ENCODE measurements at places on chromosomes 3 and 15.

GRCh38 chr15:68376447-68377060 lies 55.4 kb downstream of the ITGA11 start:
- no peak for DNase-seq

- no peak for DNase-seq
Measured at GRCh38 chr3:129529436-129530210, 1.2 kb downstream of the RHO start.

DNA sequence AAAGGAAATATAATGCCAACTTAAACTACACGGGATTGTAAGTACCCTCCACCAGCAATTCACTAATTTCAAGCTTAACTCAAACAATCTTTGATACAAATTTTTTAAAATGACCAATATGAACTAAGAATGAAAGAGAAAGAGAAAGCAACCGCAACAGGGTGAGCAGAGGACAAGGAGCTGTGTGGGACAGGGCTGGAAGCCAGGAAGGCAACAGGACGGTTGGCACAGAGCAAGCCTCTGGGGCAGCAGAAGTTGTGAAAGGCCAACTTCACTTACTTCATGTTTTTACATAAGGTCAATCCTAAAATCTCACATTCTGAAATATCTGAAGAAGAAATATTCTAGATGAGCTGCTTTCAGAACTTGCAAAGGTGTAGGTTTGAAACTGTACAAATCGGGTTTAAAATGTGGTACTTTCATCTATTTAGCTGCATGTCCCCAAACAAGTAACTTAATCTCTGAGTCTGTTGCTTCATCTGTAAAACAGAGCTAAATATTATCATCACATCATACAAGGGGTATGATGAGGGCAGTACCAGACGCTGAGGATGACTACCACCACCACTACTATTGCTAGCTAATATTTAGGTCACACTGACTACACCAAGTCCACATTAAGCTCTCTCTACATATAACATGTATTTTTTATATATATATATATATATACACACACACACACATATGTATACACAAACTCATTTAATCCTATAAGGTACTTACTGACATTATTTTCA lies 101.7 kb downstream of the IGSF11 start:
- DNase-seq = no peak

DNA sequence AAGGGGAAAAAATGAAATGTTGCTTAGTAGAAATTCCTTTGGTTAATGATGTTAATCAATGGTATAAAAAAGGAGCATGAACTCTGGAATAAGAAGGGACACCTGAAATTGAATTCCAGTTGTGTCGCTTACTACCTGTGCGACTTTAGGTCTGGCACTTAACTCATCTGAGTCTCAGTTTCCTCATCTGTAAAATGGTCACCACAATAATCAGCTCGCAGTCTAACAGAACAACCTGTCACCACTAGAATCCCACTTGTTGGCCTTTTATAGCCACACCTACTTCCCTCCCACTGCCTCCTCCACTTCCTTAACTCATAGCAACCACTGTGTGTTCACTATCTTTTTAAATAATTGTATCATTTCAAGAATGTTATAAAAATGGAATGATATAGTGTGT lies 2.5 kb downstream of the PLAAT1 start:
- DNase-seq = no peak

DNA sequence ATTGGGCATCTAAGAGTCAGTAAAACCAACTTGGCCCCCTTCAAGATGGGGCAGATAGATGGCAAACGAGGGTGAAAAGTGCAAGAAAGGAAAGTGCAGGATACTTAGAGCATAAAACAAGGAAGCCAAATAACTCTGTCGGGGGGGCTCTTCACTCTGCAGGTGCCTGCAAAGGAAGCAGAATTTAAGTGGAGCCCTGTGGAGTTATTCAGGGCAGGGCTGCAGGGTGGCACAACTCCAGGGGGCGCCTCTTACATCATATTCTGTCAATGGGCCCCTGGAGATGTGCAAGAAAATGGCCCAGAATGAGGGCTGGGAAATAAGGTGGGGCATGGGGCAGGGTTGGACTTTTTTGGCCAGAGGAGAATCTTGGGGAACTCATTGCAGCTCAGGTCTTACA lies 69.7 kb downstream of the CD47 start:
- no peak for DNase-seq

- DNase-seq = no peak
Measured at GRCh38 chr3:116994351-116994879, 284.8 kb downstream of the TUSC7 start.

GRCh38 chr3:61980041-61980440 lies 393.3 kb downstream of the FEZF2 start:
- DNase-seq = no peak

DNA sequence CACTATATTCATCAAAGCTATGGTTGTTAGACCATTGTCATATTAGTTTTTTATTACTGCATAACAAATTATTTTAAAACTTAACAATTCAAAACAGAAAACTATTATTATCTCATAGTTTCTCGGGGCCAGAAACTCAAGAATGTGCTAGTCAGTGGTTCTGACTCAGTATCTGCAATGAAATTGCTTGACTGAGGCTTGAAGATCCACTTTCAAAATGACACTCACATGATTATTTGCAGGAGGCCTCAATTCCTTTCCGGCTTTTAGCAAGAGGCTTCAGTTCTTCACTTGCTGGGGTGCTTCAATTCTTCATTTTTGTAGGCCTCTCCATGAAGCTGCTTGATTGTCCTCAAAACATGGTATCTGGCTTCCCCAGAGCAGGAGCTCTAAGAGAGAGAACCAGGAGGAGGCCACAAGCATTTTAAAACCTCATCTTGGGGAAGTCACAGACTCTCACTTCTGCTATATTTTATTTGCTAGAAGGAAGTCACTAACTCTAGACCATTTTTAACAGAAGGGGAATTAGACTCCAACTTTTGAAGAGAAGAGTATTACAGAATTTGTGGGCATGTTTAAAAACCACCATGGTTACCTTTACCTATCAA lies 383.7 kb downstream of the MFSD1 start:
- no peak for DNase-seq

GRCh38 chr3:45037720-45038455 lies 11.8 kb downstream of the CLEC3B start:
- DNase-seq = peak; percentile 94

DNA sequence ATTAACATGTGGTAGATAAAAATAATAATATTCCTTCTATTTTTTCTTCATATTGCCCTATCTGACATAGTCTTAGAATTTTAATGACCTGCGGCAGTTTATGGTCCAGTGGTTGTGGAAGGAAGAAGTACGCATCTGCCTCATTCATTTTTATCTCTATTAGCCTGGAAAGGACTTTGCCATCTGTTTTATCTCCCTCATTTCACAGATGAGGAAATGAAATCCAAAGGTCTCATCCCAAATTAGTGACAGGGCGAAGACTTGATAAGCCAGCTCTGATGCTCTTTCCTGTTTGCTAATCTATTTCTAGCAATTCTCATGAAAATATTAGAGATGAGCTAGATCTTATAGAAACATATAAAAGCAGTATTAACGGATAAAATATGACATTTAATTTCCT lies 113.3 kb downstream of the KLHL25 start:
- DNase-seq = no peak

DNA sequence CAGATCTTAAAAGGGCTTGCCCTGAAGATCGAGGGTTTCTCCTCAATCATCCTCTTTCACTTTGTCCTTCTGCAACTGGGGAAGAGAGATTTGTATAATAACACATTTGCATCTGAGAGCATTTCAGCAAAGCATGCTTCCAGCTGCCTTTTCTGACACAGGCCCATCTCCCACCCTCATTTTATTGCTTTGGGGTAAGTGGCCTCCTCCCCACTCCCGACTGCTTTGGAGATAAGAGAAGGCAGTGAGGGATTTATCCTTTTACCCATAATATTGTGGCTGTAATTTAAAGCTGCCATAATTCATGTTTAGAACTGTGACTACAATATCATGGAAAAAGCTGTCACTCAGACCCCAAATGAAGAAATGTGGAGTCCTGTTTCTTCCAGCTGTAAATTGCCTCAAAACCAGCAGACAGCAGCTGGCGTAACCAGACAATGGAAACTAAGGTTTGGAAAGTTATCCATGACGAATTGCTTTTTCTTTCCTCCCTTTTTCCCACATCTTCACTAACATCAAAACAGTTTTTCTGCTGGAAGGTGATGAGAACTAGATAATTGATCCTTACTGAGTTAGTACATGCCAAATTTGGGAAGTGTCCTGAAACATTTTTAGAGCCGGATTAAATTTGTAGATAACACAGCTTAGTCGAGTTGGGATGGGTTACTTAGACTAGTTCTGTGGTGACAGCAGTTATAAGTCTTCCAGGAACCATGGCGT lies 104.2 kb upstream of the PFN2 start:
- DNase-seq = no peak

DNA sequence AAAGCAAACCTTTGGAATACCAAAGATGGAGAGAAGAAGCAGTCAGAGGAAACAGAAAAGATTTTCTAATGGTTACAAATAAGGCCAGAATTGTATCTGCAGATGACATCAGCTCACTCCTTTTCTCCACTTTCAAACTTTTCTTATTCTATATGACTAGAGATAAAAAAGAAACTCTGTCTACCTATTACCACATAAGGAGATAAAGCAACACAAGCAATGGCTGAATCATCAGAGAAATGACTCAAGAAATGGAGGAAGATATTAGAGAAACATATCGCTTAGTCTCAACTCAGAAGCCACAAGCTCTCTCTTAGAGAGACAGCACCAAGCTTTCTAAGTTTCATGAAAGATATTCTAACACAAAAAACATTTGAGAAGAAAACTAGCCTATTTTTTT lies 784.0 kb downstream of the ZPLD1 start:
- peak; percentile 53 for DNase-seq

DNA sequence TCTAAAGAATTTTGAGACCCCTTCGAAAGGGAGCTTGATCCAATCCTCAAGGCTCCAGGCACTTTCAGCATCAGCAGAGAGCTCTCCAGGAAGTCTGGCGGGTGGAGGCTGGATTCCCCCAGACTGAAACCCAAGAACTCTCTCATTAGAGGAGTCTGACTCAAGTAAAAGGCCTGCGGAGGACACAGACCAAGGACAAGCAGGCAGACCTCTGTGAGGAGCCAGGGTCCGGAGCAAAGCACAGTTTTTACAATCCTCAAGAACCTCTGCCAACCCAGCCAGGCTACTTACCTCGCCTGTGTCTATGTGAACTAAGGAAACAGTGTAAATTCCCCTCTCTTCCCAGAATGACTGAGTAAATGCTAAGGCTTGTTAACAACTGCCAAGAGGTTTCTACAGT lies 86.2 kb downstream of the FBN1 start:
- DNase-seq = peak; percentile 79

GRCh38 chr3:97952280-97952679 lies 20.0 kb downstream of the RIOX2 start:
- DNase-seq = peak; percentile 57

DNA sequence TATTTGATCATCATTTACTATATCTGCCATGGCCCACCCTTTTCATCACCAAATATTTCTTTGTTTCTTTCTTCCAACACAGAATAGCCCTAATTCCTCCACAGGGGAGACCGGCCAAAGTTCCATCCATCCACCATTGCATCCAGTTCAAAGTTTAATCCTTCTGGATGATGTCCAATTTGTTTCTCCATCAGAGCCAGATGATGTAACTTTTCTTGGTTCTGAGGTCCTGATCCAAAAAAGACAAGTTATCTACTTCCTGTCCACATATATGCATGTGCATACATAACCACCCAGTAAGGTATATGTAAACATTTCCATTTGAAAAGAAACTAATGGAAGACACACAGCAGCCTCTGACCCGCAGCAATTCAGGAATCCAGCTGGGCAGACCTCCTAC lies 237.3 kb downstream of the SHOX2 start:
- no peak for DNase-seq

DNA sequence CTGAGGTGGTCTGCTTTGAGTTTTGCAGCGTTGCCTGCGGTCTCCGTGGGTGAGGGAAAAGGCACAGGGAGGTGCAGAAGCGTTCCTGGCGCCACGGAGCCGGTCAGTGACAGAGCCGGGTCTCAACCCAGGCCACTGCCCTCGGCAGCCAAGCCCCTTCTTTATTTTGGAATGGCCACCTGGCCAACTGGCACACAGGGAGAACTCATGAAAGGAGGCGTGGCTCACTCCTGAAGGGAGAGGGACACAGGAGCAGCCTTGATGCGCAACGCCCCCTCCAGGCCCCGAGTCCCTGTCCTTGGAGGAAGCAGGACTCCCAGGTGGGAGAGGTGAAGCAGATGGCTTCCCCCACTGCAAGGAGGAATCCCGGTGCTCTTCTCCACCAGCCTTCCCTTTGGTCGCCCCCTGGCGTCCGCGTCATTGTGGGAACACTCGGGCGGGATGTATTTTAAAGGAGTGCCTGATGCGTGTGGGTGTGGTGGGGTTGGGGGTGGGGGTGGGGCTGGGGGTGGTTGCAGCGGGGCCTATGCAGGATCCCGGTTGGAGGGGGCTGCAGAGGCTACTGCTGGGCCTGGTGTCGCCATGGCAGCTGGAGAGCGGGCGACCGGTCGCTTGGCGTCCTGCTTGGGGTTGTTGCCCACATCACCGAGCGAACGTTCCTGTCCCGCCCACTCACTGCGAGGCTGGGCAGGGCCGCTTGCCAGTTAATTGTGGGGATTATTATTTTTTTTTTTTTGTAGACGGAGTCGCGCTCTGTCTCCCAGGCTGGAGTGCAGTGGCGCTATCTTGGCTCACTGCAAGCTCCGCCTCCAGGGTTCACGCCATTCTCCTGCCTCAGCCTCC lies 32.6 kb downstream of the APBA2 start:
- no peak for DNase-seq

DNA sequence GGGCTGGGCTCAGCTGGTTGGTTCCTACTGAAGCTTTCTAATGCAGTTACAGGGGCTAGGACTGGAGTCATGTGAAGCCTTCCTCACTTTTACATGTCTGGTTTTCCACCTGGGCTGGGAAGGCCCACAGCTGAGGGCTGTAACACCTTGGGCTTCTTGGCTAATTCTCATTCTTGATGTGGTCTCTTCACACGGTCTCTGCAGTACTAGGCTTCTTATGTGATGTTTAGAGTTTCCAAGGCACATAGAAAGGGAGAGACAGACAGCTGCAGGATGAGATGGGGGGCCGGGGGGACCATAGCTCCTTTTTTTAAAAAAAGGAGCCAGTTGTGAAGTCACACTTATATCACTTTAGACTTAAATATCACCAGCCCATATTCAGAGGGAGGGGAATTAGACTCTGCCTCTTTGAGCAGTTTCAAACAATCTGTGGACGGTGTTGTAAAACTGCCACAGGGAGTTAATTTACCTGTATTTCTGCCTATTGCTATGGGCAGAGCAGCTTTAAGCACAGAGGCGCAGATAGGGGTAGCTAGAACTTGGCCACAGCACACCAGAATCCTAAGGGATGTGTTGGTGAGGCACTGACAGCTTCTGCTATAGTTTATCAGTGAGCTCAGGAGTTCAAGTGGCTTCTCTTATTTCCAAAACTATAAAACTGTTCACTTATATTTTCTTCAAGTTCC lies 46.7 kb downstream of the NKIRAS1 start:
- no peak for DNase-seq

- no peak for DNase-seq
Measured at GRCh38 chr15:48814286-48814685, 3.4 kb upstream of the CEP152 start.

- no peak for DNase-seq
Measured at GRCh38 chr3:30017901-30018300, 588.5 kb upstream of the TGFBR2 start.

DNA sequence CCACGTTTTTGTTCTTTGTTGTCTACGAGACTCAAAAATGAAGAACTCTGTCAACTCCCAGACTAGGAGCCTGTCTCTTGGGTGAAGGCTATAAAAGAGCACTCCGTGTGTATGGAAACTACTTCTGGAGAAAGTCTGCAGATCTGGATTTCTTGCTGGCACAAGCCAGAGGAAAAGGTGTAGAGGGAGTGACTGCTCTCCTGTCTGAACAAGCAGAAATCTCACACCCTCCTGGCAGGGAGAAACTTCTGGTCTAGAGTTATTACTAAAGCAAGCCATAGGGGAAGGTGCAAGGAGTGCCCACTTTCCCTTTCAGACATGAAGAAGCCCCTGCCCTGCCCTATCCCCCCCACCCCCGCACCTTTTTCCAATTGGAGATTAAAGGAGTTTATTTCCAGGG lies 9.5 kb downstream of the PLAAT1 start:
- DNase-seq = no peak

Data from ELR (cell line).